ENCODE measurements at places on chromosomes 7 and 10. TPM values are rescaled to one million over a fixed set of nuclear protein-coding genes. Genes with fewer than 3 reads are reported as not detected.

- H3K36me3 ChIP-seq = no peaks in the 10 kb centered on the region
- no peaks in the 10 kb centered on the region for H3K4me1 ChIP-seq
- H3K27me3 ChIP-seq = peaks cover 9% of the 10 kb centered on the region
- no peak for DNase-seq
- H3K4me3 ChIP-seq = no peak overlapping the region
These were observed 6.8 kb downstream of the ITGA8 start for GRCh38 chr10:15712883-15713282.

The A1CF gene
- total RNA-seq = 0.07 TPM

- DNase-seq = no peak
- H3K36me3 ChIP-seq = no peaks in the 10 kb centered on the region
- no peaks in the 10 kb centered on the region for H3K27me3 ChIP-seq
- no peak overlapping the region for H3K27ac ChIP-seq
These were observed 246.4 kb downstream of the EMX2 start for GRCh38 chr10:117788911-117789310.

GRCh38 chr7:116417593-116418345 is 81.8 kb upstream of the CAV2 start:
- no peak for DNase-seq
- H3K4me1 ChIP-seq = peaks cover 15% of the 10 kb centered on the region
- H3K27ac ChIP-seq = no peak overlapping the region
- H3K27me3 ChIP-seq = no peaks in the 10 kb centered on the region

DNA sequence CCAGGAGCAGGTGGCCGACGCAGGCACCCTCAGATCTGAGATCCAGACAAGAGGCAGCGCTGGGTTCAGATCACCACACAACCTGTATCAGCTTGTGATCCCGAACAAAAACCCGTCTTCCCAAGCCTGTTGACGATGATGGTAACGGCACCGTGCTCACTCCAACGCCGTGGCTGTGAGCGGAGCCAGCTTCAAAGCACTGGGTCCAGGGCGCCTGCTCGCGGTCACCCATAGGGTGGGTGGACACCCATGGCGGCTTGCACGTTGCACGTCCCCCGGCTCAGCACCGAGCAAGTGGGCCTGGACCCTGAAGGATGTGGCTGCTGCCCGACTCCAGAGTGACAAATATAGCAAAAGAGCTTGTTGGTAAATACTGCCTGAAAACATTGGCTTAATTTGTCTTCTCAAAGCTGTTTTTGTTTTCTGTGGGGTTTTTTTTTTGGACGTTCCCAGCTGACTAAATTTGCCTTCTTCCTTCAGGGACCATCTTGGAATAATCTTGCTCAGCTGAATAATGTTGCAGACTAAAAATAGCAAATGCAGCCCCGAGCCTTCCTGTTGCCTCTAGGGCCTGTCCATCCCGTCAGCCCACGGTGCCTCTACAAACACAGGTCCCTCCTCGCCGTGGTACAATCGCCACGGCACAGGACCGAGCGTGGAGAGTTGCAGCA is 41.0 kb downstream of the FOXK1 start:
- H3K27me3 ChIP-seq = no peaks in the 10 kb centered on the region
- peaks cover 11% of the 10 kb centered on the region for H3K4me1 ChIP-seq
- peaks cover under 1% of the 10 kb centered on the region for H3K36me3 ChIP-seq
- H3K27ac ChIP-seq = no peak overlapping the region
- no peak for DNase-seq
- H3K4me3 ChIP-seq = no peak overlapping the region

DNA sequence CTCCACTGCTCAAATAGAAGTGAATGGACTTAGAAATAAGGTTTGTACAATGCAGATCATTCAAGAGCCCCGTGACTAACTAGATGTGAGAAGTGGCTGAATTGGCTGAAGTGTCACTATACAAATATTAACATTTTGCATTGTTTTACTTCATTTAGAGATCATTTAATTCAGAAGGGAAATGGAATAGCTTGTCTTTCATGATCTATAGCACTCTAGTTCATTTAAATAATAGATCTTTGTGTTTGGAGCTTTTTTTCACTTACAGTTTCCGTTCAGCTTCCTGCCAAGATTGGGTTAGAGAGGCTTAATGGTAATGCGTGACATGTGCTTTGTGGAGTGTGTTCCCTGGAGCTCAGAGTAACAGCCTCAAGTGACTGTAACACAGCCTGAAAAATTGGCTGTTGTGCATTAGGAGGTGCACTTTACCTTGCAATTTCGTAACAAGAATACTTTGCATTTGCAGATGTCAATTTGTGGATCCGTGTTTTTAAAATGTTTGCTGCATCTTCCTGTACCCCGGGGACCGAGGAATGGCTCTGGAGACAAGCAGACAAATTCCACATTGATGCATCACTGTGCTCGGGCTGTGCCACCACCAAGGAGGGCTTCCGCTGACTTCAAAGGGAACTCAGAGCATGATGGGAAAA is 170.3 kb downstream of the NRP1 start:
- no peaks in the 10 kb centered on the region for H3K36me3 ChIP-seq
- no peak for DNase-seq
- no peaks in the 10 kb centered on the region for H3K27me3 ChIP-seq
- H3K27ac ChIP-seq = no peak overlapping the region

GRCh38 chr7:106744563-106745091 is 83.7 kb upstream of the CCDC71L start:
- peaks cover 6% of the 10 kb centered on the region for H3K4me1 ChIP-seq
- no peak for DNase-seq
- H3K27me3 ChIP-seq = no peaks in the 10 kb centered on the region
- H3K4me3 ChIP-seq = no peak overlapping the region
- no peak overlapping the region for H3K27ac ChIP-seq
- no peaks in the 10 kb centered on the region for H3K36me3 ChIP-seq

The AMPH gene
- 8.9 TPM for total RNA-seq

DNA sequence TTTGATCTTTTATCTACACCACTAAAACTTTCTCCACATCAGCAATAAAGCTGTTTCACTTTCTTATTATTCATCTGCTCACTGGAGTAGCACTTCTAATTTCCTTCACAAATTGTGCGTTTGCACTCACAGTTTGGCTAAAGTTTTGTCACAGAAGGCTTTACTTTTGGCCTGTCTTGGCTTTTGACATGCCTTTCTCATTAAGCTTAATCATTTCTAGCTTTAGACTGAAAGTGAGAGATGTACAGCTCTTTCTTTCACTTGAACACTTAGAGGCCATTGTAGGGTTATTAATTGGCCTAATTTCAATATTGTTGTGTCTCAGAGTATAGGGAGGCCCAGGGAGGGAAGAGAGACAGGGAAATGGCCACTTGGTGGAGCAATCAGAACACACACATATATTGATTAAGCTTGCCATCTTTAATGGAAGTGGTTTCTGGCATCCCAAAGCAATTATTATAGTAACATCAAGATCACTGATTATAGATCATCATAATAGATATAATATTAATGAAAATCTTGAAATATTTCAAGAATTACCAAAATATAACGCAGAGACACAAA is 512.5 kb downstream of the ETV1 start:
- H3K36me3 ChIP-seq = no peaks in the 10 kb centered on the region
- no peaks in the 10 kb centered on the region for H3K27me3 ChIP-seq
- no peak for DNase-seq
- no peak overlapping the region for H3K4me3 ChIP-seq
- H3K27ac ChIP-seq = no peak overlapping the region

- H3K4me3 ChIP-seq = no peak overlapping the region
- no peaks in the 10 kb centered on the region for H3K36me3 ChIP-seq
- H3K4me1 ChIP-seq = no peaks in the 10 kb centered on the region
- H3K27me3 ChIP-seq = peaks cover 3% of the 10 kb centered on the region
These were observed 176.3 kb upstream of the ZNF32 start for GRCh38 chr10:43824934-43825333.

GRCh38 chr7:120916121-120916520 is 34.5 kb upstream of the ING3 start:
- no peaks in the 10 kb centered on the region for H3K4me1 ChIP-seq
- H3K27ac ChIP-seq = no peak overlapping the region
- no peaks in the 10 kb centered on the region for H3K27me3 ChIP-seq
- H3K4me3 ChIP-seq = no peak overlapping the region

The KLF14 gene
- not detected for total RNA-seq

The PRDX3 gene
- 173 TPM for total RNA-seq

The C10orf88 gene
- total RNA-seq = 7.7 TPM

DNA sequence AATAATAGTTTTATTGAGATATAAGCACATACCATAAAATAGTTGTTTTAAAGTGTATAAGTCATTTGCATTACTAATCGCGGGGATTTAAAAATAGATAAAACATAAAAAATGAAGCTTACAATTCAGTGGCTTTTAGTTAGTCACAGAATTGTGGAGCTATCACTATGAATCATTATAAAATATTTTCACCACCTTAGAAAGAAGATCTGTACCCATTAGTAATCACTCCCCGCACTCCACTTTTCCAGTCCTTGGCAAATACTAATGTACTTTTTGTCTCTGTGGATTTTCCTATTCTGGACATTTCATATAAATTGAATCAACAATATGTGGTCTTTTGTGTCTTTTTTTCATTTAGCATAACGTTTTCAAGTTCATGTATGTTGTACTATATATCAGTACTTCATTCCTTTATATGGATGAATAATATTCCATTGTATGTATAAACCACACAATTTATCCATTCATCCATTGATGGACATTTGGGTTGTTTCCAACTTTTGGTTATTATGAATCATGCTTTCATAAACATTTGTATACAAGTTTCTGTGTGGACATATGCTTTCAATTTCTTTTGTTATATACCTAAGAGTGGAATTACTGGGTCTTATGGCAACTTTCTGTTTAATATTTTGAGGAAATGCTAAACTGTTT is 162.5 kb downstream of the MAGI2 start:
- H3K36me3 ChIP-seq = no peaks in the 10 kb centered on the region
- H3K4me1 ChIP-seq = peaks cover 4% of the 10 kb centered on the region
- no peak for DNase-seq

DNA sequence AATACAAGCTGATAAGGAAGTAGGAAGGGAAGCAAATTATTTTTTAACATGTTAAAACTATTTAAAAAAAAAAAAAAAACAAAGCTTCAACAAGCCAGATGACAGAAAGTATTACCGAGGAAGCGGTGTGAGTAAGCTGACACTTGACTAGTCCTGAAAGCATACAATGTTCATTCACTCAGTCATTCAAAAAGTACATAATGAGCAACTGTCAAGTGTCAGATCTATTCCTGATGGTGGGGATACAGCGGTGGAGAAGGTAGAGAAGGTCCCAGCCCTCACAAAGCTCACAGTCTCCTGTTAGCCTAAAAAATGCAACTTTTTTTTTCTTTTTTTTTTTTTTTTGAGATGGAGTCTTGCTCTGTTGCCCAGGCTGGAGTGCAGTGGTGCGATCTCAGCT is 40.0 kb downstream of the RAPGEF5 start:
- no peaks in the 10 kb centered on the region for H3K27me3 ChIP-seq
- DNase-seq = no peak
- no peak overlapping the region for H3K4me3 ChIP-seq
- H3K36me3 ChIP-seq = 0 out of 2 replicates have a peak, but pooled peaks cover 3% of the 10 kb centered on the region
- H3K4me1 ChIP-seq = peaks cover 12% of the 10 kb centered on the region

DNA sequence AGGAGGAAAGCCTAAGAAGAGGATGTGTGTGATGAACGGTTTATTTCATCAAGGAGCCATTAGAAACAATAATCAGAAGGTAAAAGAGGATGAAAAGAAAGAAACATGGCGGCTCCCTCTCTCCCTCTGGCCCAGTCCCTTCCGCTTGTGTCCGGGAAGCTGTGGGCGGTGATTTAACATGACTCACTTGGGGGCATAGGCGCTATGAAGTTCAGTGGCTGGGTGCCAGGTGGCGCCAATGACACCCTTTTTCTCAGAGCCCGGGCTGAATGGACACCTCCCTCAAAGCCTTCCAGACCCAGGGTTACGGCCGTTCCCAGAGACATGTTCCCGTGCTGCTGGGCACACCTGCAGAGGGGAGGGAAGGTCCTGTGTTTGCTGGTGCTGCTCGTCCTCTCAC is 244.0 kb downstream of the SKAP2 start:
- no peaks in the 10 kb centered on the region for H3K36me3 ChIP-seq
- H3K27ac ChIP-seq = no peak overlapping the region
- H3K4me3 ChIP-seq = no peak overlapping the region
- peak; percentile 70 for DNase-seq
- H3K27me3 ChIP-seq = 0 out of 2 replicates have a peak, but pooled peaks cover 3% of the 10 kb centered on the region

The RINT1 gene
- total RNA-seq = 20.3 TPM

- DNase-seq = no peak
- no peaks in the 10 kb centered on the region for H3K36me3 ChIP-seq
- H3K4me3 ChIP-seq = no peak overlapping the region
These were observed 73.2 kb upstream of the NEUROD6 start for GRCh38 chr7:31413766-31414165.

The RASA4B gene
- 6.2 TPM for total RNA-seq

DNA sequence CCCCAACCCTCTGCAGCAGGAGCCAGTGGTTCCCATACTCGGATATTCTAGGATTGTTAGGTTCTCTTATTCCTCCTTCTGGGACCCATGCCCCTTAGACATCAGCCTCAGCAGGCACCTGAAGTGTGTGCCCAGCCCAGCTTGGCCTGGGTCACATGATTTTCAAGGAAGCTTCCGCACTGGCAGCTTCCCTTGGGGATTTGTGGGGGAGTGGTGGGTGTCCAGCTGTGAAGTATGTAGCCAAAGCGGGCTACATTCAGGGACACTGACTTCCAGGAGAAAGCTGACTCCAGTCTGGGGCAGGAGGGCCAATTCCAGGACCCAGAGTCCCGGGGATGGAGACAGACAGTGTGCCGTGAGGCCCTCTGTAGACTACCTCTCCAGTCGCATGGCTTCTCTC is 1.3 kb downstream of the LDB1 start:
- H3K27me3 ChIP-seq = no peaks in the 10 kb centered on the region
- DNase-seq = no peak
- peak overlapping the region; percentile 83 for H3K4me3 ChIP-seq
- peak overlapping the region; percentile 96 for H3K27ac ChIP-seq

DNA sequence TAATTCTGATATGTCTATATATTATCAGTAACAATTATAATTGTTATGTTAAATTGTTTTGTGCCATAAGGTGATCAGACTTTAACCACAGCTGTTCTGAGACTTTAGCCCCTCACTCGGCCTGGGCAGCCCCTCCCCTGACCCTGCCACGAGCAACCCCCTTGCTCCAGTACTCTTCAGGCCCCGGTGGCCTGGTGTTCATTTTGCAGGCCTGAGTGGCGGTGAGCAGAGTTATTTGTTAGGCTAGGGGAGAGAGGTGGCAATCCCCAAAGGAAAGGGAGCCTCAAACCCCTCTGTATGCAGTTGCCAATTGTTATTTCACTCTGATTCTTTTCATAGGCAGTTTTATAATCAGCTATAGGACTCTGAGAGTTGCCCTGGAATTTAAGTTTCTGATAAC is 22.9 kb upstream of the CREB3L2 start:
- no peak for DNase-seq
- H3K36me3 ChIP-seq = peaks cover 39% of the 10 kb centered on the region
- no peak overlapping the region for H3K27ac ChIP-seq
- peaks cover 38% of the 10 kb centered on the region for H3K4me1 ChIP-seq

GRCh38 chr7:135164357-135165061 is 6.0 kb downstream of the CYREN start:
- H3K27ac ChIP-seq = peak overlapping the region; percentile 70
- H3K27me3 ChIP-seq = no peaks in the 10 kb centered on the region
- no peak for DNase-seq
- H3K4me3 ChIP-seq = no peak overlapping the region

Measured in WTC11 (cell line).